ENCODE measurements at places on chromosomes 12 and 14.

- DNase-seq: peak; percentile 26
Measured at GRCh38 chr14:99156090-99156425, 115.9 kb downstream of the BCL11B start.

DNA sequence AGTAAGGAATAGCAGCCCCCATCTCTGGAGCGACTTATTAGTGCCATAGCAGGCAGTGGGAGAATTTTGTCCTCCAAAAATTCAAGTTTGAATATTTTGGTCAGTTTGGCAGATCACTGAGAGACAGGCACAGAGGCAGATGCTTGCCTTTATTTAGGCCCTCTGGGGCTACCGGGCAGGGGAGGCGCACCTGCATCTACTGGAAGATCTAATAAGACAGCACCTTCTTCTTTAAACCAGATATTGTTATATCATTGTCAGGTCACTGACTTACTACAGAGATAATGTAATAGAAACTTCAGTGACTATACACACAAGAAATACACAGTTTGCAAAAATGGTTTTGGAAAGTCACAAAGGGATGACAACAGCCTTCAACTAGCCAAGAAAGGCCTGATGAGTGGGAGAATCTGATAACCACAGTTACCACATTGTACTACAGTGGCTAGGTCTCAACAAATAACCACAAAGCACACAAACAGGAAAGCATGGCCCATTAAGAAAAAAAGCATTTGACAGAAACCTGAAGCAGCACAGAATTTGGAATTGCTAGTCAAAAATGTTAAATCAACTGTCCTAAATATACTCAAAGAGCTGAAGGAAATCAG lies 56.8 kb downstream of the CDK17 start:
- no peak for DNase-seq

DNA sequence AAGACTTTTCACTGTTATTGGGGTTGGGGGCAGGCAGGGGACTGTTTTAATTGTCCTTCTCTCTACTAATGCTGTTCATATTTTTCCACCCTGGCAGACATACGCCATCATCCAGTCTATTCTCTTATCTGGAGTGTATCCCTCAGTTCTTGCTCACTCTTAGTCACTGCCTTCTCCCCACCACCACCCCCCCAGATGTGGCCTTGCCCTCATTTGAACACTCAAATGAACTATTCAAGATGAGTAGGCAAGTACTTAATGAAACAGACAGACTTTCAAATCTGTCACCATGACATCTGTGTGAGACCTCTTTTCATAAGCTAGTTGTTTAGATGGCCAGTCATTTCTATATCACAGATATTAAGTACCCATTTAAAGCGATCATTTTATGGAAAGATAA lies 10.1 kb downstream of the NUDT4 start:
- DNase-seq: no peak

GRCh38 chr14:63966407-63966806 lies 113.6 kb downstream of the SYNE2 start:
- no peak for DNase-seq

- no peak for DNase-seq
Measured at GRCh38 chr12:44465139-44465538, 411.0 kb downstream of the NELL2 start.

DNA sequence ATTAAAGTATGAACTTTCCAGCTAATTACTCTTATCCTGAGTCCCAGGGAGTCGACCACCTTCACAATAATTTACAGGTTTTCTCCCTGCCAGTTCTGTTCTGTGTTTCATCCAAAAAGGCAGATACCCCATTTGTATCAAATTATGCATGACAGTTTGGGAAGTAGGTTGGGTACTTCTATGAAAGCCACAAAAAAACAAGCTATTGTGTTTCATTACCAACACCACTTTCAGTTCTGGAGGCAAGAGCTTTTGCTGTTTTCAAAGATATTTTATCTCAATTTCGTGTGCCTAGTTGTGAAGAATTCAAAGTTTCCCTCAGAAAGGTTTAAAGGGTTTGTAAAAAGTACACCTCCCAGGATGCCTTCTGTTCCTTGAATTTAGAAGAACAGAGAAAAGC lies 557.4 kb downstream of the FLRT2 start:
- DNase-seq: no peak

DNA sequence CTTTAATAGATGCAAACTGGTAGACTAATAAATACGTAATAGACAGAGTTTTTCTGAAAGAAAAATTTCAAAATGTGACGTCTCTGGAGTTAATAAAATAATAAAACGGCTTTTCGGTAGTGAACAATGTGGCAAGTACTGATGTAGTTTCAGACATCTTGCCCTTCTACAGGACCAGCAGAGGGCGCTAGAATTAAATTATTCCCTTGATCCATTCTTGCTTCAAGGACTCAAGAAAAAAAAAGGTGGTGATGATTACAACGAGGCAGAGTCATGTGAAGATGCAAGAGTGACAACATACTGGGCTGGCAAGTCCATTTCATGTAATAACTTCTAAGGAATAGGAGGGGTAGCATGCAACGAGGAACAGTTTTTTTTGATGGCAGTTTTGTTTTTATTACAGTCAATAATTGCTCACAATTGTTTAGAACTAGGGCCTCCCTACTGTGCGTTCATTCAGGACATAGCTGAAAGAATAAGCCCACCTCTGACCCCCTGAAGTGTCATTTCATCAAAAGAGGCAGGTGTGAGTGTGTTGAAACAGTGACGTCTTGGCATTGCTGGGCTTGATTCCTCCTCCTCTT lies 101.0 kb upstream of the GZMB start:
- DNase-seq: no peak

GRCh38 chr14:54470701-54471100 lies 18.1 kb downstream of the GMFB start:
- DNase-seq: no peak

DNA sequence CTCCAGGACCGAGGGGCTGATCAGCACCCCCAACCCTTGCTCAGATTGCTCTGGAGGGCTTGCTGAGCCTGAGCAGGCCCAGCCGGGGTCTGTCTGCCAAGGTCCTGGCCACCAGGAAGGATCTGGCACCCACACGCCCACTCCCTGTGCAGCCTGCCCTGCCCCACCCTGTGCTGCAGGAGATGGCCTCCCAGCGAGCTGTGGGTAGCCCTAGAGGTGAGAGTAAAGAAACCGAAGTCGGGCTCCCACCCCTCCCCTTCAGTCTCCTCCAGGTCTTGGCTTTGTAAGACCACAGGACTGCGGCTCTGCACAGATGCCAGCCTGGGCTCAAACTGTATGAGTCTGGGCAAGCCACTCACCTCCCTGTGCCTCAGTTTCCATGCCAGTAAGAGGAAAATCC lies 307.8 kb downstream of the BCL11B start:
- no peak for DNase-seq

DNA sequence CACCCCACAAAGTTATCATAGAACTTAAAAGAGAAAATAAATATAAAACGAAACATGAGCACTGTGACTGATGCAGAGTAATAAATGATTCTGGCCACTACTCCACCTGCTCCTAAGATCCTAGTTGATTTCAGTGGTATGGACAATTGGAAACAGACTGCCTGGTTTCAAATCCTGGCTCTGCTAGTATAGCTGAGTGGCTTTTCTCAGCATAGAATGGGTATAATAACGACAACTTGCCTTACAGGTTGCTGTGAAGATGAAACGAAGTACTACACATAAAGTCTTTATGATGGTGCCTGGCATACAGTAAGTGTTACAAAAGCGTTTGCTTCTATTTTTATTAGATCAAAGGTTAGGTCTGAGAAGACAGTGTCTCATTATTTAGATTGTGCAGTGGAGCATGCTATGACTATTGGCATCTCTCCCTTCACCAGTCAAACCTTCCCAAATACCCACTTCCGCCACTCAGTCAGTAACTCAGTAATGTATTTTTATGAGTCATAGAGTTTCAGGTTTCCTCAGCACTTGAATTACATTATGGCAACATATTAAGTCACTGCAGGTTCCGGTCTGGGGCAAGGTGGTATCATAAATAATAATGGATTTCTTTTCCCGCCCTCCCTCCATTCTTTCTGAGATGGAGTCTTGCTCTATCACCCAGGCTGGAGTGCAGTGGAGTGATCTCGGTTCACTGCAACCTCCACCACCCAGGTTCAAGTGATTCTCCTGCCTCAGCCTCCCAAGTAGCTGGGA lies 29.7 kb upstream of the NR2C1 start:
- no peak for DNase-seq

- no peak for DNase-seq
Measured at GRCh38 chr12:71840231-71840847, 780 bp downstream of the TBC1D15 start.

DNA sequence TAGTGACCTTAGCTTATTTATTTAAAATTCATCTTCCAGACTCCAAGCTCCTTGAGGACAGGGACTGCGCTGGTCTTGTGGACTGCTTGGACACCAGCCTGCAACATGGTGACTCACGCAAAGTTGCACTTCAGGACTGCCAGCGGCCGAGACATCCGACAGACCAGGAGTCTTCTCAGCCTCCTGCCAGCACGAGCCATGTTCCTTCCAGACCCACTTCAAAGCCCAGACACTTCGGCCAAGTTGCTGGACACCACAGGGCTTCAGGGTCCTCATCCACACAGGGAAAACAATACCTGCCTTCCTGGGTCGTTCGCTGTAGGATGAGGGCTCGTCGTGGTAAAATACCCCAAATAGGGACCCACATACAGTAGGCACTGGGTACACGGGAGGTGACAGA lies 88.7 kb downstream of the BCL11B start:
- DNase-seq: no peak
